Thoracic aorta (tissue), 2 donors: ENCODE measurements at places on chromosomes 11 and 22. TPM values are rescaled to one million over a fixed set of nuclear protein-coding genes. Genes with fewer than 3 reads are reported as not detected.
A peak's percentile ranks its signal among the peaks of the same experiment; 100 is the strongest.

DNA sequence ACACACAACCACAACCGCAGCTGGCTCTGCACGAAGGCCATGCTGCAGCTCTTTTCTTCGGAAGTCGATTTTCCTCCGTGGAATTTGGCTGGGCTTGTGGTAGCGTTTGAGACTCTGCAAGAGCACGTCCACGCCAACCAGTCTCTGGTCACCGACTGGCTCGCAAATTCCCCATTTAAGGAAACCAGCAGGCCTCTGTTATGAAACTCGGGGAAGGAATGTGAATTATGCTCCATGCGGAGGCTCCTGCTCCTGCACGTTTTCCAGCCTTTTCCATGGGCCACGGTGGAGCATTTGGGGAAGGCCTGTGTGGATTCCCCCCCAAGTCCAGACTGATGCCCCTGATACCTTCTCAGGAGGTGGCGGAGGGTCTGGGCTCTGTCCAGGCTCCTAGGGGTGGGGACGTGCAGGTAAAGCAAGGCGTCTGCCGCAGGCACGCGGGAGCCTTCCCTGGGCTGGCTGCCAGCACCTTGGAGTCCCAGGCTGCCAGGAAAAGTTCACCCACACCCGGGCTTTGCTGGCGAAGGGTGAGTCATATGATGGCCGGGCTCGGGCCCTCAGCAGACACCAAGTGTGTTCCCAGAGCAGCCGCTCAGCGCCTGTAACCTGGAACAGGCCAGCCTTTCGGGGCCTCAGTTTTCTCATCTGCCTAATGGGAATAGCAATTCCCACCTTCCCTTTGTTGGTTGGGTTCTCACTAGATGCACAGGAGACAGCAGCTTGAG lies 41.9 kb downstream of the LRP5 start:
- DNase-seq: peak; percentile 74

FOLH1 gene
- total RNA-seq: 4.7 TPM

TRIM48 gene
- not detected for total RNA-seq

KCNQ1 gene
- total RNA-seq: 4.4 TPM

GRCh38 chr11:12180257-12181205 lies 70.1 kb downstream of the MICAL2 start:
- DNase-seq: no peak

DNA sequence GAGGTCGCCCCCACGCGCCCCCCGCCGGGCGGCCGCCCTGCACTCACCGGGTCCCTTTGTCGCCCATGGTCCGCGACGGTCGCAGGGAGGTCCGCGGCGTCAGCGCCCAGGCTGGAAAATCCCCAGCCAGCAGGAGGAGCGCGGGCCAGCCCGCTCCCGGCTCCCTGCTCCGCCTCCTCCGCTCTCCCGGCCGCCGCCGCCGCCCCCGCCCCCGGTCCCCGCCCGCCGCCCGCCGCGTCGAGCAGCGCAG lies at the start of gene ARRB1:
Gene ARRB1, minus strand, starts transcription at position 121 of the 250 bp plus-strand sequence. Its CDS starts 54 bp downstream, at position 67.
- no peak for DNase-seq

BTBD18 gene
- total RNA-seq: not detected

GRCh38 chr11:75548595-75549272 lies 13.3 kb upstream of the SERPINH1 start:
- DNase-seq: no peak

SLC1A2 gene
- total RNA-seq: 0.78 TPM

DNA sequence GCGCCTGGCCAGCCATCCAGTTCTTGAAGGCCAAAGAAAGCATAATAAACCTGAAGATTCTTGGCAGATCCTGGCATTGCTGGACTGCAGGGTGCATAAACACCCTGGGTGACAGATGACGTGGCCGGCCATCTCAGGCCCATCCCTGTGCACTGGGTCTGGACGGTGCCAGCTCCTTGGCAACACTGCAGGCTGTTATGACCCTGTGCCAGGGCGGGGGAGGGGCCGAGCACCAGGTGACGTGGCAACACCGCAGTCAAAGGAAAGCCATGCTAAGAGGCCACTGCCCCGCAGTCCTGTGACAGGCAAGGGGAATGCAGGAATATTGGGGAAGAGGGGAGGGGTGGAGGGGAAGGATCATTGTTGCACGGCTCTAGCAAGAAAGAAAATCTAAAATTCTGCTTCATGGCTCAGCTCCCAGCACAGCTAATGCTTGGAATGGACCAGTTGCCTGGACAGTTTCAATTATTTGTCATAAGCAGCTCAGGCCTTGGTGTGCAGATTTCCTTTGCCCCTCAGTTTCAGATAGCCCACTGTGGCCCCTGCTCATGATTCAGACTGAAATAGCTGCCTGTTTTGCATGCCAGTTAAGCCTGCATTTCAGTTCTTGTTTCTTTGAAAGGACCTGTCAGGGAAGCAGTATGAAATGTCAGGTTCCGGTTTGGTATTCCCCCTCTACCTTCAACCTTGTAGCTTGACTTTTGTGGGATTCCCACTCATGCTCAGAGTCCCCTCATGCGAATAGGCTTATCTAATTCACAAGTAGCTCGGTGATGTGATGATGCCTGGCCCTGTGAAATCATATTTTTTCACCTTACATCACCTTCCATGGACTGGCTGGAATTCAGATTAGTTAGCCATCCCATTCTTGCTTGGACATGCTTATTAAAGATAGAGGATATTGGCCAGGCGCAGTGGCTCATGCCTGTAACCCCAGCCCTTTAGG lies 29.7 kb upstream of the DDX6 start:
- peak; percentile 85 for DNase-seq
